Nucleus accumbens (tissue), 56 donors: ENCODE measurements at places on chromosomes 16 and 17.

DNA sequence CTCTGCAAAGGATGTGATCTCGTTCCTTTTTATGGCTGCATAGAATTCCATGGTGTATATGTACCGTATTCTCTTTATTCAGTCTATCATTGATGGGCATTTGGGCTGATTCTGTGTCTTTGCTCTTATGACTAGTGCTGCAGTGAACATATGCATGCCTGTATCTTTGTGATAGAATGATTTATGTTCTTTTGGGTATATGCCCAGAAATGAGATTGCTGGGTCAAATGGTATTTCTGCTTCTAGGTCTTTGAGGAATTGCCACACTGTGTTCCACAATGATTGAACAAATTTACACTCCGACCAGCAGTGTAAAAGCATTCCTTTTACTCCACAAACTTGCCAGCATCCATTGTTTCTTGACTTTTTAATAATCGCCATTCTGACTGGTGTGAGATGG, 60.2 kb upstream of the ADORA2B start:
- DNase-seq: no peak

DNA sequence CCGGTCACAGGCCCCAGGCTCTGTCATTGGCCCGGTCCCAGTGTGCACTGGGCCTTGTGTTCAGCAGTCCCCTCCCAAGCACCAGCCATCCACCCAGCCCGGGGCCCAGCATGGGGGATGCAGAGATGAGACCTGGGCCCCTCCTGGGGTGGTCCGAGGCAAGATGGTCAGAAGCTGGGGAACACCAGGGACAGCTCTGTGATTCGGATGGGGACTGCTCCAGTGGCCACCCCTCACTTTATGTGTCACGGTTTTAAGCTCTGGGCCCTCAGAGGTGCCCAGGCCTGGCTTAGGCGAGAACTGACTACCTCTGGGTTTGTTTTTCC, 92.0 kb upstream of the PLCG2 start:
- no peak for DNase-seq

GRCh38 chr16:66979011-66979717, 9.2 kb upstream of the CES4A start:
- no peak for DNase-seq

DNA sequence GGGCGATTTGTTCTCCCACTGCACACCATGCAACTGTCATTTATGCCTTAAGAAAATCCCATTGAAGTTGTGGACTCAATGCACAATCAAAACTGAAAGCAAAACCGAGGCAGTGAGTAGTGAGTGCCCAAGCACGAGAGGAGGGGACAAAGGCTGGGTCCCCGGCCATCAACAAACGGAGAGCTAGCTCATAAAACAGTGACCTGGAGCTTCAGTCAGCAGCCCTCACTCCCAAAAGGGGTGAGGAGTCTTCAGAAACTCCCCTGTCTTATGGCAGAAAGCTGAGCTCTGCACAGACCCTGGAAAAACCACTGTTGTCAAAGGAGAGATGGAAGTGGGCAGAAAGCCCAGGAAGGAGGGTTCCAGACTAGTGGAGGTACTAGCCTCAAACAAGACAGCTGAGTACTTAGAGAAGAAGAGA, 96.9 kb downstream of the ADCY9 start:
- DNase-seq: no peak
